Fibroblast of skin of abdomen (primary cell): ENCODE measurements at places on chromosomes 7 and 10.

- DNase-seq, result no peak
These were observed 87.0 kb upstream of the IGFBP3 start for GRCh38 chr7:46007990-46008643.

DNA sequence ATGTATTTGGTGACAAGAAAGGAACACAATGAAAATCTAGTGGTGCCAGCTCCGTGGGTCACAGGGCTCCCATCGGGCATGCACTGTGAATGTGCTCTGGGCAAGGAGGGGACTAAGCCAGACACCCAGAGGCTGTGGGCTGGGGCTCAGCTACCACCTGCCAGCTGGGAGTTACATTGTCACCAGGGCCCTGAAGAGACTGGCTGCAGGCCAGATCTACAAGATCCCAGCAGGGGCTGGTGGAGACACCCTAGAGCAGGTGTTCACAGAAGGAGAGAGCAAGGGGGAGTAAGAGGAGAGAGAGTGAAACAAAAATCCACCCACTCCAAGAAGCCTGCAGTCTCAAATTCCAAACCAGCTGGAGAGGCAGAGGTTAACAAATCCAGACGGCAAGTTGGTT lies 116.6 kb upstream of the ADCY1 start:
- DNase-seq, result no peak

GRCh38 chr10:10798102-10798863 lies 219.4 kb upstream of the CELF2 start:
- DNase-seq, result no peak

DNA sequence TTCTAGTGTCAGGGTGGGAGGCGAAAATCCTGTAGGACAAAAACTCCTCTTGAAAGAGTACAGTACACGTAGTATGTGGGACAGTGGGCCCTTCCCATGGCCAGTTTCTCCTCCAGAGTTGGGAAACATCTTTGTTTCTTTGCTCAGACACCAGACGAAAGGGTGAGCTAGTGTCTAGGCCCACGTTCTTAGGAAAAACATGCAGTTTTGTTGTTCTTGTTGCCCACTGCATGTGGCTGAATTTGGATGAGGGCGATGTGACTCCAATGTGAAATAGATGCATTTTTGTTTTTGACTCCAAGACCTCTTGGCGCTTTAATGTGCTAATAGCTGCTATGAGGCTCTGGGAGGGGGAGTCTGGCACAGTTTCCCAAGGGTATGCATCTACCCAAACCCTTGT lies 100.8 kb downstream of the ATXN7L1 start:
- DNase-seq, result no peak

DNA sequence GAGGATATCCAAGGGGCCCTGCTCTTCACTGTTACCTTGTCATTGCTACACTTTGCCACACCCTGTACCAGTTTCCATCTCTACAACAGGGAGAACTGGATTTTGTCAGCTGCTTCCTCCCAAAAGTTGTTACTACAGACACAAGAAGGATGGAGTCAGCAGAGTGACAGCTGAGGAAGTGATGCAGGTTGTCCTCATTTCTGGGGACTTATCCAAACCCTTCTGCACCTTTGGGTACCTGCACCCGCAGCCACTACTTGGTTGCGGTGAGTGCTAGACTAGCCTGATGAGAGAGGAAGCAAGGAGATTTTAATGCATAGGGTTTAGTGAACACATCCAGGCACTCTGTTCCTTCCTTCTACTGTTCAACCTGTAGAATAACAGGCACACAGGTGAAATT lies 281.0 kb downstream of the RPS24 start:
- no peak for DNase-seq

- DNase-seq, result no peak
These were observed 495 bp downstream of the EIF3B start for GRCh38 chr7:2354939-2355704.

- DNase-seq, result peak; percentile 20
These were observed 26.2 kb upstream of the CYP26C1 start for GRCh38 chr10:93034426-93034825.

- DNase-seq, result peak; percentile 87
These were observed 74.1 kb downstream of the NRBF2 start for GRCh38 chr10:63206997-63207811.

- DNase-seq, result peak; percentile 98
These were observed 116.2 kb downstream of the SH3PXD2A start for GRCh38 chr10:103739039-103739764.

DNA sequence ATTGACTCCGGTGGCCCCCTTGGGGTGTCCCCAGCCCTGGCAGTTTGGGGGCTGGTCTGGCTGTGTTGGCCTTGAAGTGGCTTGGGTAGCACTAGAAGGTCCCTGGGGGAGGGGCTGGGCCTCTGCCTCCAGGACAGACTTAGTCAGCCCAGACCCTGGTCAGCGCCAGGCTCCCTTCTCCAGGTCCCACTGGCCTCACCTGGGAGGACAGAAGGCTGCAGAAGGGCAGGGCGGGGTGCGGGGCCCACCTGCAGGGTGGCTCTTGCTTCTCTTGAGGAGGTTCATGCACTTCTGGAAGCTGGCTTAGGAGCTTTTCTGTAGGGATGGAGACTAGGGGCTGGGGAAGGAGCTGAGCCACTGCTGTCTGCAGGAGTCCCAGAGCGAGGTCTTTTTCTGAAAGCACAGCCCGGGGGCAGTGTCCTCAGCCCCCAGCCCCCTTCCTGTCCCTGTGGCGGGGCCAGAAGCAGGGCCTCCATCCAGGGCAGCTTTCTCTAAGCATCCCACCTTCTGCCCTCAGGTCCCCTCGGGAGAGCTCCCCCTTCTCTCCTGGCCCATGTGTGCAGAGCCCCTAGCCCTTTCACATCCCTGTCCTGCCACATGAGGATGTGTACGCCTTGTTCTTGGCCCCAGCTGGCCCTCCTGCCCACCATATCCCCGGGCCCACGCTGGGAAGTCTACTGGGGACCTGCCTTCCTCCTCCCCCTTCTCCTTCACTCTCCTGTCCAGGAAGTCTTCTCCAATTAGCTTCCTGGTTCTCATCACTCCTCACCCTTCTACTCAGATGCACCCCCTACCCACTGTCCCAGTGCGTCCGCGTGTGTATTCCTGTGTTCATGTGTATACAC lies 11.0 kb downstream of the TBATA start:
- DNase-seq, result no peak

DNA sequence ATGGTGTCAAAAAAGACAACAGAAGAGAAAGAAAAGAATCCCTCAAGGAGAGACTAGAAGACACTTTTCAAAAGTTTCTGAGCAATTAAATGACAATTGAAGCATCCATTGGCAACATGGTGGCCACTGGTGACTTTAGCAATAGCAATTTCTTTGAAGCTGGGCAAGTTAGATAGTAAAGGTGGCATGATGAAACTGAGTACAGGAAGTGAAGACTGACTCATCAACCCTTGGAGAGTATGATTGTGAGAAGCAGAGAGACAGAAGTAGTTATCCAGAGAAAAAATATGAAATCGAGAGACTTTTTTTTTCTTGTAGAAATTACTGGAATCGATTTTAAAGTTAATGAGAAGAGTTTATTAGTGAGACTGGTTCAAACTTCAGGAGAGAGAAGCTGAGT lies 52.5 kb downstream of the DGKB start:
- DNase-seq, result no peak

DNA sequence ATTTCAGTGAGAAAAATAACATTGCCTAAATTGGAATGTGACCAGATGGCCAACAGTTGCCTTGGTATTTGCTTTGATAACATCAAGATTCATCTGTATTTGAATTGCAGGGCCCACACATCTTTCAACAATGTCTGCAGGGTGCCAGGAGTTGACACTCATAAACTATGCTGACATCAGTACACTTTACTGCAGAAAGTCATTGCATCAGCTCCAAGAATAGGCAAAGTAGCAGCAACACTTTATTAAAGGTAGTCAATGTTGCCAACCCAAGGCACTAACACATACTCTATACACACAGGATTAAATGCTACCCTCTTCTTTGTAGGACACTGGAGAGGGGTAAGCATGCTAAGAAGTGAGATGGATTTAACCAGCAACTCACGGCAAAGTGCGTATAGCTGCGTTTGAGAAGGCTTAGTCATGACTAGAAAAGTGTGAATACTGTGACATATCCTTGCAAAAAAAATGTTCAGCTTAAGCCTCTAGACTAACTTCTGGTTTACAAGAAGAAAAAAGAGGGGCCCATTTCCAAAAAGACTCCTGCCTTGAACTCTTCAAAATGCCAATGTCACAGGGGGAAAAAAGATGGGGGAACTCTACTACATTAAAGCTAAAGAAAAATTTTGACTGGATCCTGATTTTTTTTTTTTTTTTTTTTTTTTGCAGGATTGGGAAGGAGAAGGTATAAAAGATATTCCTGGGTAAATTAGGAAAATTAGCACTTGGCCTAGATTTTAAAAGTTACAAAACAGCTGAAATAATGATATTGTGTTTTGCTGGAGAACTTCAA lies 2.2 kb downstream of the BBIP1 start:
- peak; percentile 90 for DNase-seq

- DNase-seq, result no peak
These were observed 841.1 kb upstream of the SORCS1 start for GRCh38 chr10:108005627-108006026.

GRCh38 chr10:67550046-67550445 lies 145.9 kb downstream of the CTNNA3 start:
- peak; percentile 9 for DNase-seq

- DNase-seq, result no peak
These were observed 701 bp upstream of the GBX1 start for GRCh38 chr7:151168003-151168786.

DNA sequence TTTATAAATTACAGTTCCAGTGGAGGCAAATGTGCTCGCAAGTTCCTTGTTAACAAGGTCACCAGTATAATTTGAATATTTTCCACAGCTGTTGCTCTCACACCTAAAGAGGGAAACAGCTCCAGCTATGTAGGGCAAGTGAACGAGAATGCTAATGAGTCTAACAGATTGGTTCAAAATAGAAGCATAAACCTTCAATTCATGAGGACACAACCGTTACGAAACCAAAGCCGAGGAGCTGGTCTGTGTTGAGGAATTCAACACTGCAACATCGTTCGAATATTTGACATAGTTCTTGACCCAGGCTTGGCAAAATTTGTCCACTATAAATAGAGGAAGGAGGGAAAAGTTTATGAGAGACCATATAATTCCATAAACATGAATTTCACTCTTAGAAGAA lies 161.3 kb downstream of the KLF6 start:
- peak; percentile 77 for DNase-seq

DNA sequence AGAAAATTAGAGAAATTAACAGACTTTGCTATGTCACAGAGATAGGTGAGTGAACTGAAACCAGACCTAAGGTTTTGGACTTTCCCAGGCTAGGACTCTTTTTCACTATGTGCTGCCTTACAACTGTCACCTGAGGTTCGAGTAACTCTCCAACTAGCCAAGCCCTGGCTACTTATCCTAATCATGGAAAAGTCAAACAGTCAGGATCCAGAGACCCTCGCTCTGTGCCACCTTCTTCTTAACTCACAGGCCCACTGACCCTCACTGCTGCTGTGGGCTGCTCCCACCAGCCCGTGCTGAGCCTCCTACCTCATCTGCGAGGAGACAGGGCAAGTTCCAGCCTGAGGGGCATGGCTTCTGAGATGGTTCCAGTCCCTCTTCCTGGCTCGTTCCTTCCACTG lies 211.4 kb upstream of the KLF14 start:
- no peak for DNase-seq

GRCh38 chr7:152514771-152515105 lies 78.9 kb upstream of the KMT2C start:
- DNase-seq, result no peak

- no peak for DNase-seq
These were observed 150.2 kb upstream of the INSYN2A start for GRCh38 chr10:127346604-127347003.

DNA sequence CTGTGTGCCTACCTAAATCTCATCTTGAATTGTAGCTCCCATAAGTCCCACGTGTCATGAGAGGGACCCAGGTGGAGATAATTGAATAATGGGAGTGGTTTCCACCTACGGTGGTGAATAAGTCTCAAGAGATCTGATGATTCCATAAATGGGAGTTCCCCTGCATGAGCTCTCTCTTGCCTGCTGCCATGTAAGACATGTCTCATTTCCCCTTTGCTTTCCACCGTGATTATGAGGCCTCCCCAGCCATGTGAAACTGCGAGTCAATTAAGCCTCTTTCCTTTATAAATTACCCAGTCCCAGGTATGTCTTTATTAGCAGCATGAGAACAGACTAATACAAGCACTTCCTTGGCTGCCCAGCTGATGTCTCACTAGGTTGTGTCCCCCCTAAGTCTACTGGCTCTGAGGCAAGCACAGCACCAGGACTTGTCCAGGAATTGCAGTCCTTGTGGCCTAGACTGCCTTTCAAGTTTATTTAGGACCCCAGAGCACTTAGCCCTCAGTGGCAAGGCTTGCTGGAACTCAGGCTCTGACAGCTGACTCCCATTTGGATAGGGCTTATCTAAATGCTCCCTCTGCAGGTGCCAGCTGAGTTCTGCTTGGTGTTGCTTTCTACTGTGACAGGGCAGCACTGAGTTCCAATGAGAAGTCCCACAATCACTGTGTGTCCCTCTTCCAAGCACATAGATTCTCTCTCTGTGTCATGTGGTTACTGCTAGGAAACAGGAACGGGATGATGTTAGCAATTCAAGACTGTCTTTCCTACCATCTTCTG lies 59.0 kb upstream of the TAS2R16 start:
- DNase-seq, result no peak

- no peak for DNase-seq
These were observed 6.8 kb downstream of the RSBN1L start for GRCh38 chr7:77702968-77703472.

DNA sequence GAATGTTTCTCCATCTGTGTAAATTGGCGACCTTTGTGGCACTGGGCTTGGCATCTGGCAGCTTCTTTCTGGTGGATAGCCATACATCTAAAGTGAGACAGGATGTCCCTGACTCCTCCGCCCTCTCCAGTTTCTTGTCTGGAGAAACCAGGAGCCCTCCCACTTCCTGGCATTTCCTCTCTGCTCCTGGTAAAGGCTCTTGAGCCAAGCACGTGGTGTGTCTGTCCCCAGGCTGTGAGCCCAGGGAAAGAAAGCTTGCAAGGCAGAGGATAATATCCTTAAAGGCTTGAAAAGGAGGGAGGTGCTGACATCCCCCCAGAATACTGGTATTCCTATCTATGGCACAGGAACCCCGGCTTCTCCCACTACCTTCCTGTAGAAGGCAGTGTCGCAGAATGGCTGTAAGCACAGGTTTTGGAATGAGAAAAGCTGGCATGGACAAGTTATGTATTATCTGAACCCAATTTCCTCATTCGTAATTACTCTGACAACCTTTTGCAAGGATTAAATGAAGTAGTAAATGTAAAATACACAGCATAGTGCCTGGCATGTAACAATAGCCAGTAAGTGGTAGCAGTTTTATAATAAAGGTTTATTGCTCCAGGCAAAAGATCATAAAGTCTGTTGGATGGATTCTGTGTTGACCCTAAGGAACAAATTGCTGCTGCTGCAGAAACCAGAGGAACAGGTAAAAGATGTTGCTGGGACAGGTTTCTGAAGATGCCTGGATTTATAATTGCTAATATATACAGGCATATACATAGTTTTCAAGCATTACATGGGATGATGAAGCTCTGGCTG lies 11.8 kb upstream of the ACSL5 start:
- peak; percentile 48 for DNase-seq
